CD4-positive, alpha-beta T cell treated with Interleukin-4 for 4 hours (primary cell): ENCODE measurements at places on chromosomes 3 and 15.

DNA sequence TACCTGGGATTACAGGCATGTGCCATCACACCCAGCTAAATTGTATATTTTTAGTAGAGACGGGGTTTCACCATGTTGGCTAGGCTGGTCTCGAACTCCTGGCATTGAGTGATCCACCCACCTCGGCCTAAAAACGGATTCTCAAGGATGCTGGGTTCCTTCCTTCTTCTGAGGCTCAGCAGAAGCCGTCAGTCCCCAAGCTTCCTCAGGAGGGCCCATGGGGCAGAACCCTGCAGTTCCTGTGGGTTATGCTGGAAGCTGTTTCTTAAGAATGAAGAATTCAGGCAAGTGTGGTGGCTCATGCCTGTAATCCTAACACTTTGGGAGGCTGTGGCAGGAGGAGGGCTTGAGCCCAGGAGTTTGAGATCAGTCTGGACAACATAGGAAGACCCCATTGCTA is 29.0 kb upstream of the ZNF710 start:
- no peak for DNase-seq

DNA sequence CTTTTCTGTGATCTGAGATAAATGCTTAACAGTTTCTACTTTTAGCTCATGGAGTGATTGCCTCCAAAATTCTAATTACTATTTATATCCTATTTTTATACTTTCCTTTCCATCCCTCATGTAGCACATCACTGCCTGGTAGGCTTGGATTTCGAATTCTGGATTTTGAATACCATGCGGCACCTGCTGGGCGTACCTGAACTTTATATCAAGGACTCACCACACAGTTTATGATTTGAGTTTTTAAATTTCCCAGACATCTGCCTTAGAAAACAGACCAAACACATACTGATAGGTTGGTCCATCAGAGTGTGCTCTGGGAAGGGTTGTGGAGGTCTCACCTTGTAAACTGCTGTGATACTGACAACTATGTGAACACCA is 6.4 kb downstream of the TRAK1 start:
- DNase-seq = no peak

DNA sequence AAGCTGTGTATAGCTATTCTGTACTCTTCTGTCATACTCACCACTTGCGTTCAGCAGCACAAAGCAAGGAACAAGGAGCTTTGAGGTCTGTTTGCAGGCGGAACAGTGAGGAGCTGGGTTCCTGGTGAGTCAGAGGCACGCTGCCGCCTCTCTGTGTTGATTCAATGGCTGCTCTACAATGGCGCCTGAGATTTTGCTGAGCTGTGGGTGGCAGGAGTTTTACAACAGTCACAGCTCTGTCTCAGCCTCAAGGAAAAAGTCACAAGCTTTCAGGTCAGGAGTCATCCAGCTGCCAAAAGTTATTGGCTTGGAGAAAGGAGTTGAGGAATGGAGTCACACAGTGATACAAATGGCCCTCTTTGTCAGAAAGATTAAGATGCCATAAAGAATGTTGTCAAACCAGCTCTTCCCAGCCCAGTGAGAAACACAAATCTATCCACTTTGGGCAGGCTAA is 98.1 kb downstream of the SSR3 start:
- DNase-seq = no peak

DNA sequence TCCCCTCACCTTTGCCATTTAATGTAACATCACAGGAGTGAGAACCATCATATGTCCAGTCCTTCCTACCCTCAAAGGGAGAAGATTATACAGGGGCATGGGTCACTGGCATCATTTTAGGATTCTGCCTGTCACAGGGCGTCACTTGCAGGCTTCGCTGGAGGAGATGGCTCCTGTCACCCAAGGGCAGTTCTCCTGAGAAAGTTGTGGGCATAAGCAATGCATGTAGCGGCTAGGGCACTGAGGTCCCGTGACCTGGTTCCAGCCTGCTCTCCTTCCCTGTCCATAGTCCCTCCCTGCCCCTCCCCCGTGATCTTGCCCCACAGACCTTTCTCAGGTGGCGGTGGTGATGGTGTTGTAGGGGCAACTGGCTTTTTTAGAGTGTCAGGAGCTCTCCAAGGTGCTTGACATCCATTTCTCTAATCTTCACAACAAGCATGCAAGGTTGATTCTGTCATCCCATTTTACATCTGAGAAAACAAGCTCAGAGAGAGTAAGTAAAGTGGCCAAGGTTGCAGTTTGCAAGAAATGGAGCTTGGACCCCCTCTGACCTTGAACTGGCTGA is 241.5 kb upstream of the CTDSPL start:
- DNase-seq = no peak

- DNase-seq = no peak
Observed at GRCh38 chr3:65685621-65686235, 353.0 kb downstream of the MAGI1 start.

DNA sequence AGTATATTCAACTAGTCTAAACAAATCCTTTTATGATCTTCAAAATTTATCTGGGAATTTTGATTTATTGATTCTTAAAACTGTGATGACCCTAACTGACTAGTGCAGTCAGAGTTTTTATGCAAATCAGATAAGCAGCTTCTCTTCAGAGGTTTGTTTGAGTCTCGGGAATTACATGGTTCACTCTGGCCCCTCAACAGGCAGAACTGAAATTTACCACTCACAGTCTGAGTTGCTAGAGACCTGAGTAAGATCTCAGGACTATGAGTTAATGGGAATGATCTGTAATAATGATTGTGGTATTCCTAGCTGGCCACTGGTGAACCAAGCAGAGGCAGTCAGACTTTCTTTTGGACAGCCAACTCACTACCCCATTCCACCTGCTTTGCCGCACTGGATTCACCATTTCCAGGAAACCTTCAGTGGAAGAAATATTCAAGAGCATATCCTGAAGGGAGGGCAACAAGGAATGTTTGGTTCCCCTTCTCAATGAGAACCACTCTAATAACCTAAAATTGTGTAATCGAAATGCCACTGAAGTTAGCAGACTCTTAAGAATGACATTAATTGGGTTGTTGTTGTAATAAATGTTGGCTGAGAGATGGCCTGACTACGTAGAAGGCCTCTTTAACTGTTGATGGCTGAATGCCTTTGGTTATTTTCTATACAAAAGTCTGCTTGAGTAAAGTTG is 11.5 kb upstream of the DNAJC13 start:
- no peak for DNase-seq
